ENCODE measurements at places on chromosomes 2 and 18.

DNA sequence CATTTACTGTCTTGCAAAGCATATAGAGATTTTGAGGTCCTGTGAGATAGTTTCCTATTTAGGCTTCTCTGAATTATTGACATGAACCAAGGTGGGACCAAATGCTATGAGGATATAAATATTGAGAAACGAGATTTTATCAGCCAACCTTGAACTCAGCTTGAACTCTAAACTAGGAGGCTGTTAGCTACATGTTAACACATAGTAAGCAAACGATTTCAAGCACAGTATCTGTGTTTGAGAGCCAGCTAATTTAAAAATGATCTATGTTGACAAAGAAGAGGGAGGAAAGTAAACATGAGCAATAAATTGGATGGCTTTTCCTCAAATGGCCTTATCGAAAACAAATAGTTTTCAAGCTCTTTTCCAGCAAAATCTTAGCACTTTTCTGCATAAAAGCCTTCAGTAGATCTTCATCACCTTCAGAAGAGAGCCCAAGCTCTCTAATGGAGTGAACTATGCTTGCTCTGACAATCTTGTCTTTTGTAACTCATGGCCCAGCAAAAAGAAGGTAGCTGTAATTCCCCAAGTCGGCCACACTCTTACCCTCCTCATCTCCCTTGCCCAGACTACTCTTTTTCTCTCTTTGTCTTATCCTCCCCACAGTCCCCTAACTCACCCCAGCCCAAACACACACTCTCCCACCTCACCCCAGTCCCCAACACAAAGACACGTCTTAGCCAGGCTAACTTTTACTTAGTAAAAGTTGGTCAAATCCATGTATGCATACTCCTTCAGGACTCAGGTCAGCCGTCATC lies 14.7 kb downstream of the CD28 start:
- DNase-seq, result no peak

DNA sequence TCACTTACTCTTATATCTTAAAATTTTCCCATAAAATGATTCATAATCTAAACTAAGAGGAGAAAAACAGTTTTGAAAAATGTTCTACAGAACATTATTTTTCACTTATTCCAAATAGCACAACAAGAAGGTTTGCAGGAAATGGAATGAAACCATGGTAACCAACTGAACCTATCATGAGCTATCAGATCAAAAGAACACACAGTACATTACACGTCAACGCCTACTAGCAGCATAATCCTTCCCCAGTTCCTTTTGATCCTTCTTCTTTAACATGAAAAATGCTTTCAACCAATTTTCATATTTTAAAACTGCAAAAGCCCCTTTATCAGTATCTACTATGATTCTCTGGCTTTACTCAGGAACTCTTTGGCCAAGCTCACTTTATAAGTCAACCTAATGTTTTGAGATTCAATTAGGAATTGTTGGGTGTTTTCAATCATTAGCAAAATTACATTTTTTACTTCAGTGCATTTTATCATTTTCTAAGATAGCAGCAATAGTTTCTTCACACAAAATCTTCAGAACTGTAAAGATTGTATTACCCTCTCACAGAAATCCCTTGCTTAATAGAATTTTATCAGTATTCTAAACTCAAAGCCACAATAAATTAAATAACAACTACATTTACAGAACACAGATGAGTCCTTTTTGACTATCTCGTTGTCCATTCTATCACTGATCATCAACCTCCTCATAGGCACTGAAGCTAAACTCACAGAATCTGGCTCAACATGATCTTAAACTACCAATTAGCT lies 102.5 kb downstream of the CHN1 start:
- DNase-seq, result no peak

DNA sequence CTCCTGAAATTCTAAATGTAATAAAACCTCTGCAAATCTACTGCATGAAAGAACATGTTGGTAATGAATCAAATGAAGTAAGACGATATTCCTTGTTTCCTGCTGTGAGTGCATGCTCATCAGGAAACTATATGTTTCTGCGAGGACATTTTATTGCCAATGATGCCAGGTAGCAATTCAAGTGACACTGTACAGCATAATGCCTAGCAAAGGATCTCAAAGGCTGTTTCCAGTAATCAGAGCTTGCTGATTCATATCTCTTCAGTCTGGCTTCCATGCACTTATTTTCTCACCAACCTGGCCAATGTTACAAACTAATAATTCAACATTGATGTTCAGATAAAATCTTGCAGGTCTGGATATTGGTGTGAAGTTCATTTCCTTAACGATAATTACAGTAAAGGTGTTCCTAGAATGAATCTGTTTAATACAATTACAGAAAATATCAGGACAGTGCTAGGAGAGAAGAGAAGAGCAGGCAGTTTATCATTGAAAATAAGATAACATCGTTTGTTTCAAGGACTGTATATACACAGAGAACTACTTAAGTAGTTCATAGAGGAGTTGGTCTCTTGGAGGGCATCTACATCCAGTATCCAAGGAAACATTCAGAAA lies 568.5 kb upstream of the SOX11 start:
- DNase-seq, result no peak

DNA sequence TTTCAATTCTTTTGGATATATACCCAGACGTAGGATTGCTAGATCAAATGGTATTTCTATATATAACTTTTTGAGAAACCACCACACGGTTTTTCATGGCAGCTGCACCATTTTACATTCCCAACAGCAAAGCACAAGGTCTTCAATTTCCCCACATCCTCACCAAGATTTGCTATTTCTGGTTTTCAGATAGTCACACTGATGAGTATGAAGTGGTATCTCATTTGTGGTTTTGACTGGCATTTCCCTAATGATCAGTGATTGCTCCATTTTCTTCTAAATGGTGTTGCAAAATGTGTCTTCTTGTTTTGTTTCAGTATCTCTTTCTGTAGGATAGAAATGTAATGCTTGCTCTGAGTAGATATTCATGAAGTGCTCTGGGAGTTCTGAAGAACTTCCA lies 52.0 kb downstream of the ANKRD44 start:
- DNase-seq, result no peak

DNA sequence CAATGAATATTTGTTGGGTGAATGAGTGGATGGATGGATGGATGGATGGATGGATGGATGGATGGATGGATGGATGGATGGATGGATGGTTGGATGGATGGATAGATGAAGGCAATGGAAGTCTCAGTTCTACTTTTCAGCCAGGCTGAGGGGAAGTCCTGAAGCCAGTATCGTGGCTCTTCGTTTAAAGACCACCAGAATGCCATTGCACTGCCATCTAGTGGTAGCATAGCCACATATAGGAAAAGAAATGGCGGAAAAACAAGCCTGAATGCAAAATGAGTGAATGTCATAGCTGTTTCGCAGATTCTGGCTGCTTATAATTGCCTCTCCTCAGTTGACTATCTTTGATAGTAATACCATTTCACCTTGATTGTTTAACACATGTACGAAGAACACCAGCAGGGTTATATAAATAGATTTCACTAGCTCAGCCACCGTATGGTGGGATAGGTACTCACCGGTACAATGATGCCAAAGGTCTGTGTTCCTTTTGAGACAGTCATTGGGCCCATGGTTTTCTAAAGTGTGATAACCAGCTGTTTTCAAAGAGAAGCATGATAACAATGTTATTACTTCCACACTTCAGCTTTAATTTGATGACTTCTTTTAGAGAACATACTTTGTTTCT lies 62.3 kb upstream of the GREB1L start:
- no peak for DNase-seq

DNA sequence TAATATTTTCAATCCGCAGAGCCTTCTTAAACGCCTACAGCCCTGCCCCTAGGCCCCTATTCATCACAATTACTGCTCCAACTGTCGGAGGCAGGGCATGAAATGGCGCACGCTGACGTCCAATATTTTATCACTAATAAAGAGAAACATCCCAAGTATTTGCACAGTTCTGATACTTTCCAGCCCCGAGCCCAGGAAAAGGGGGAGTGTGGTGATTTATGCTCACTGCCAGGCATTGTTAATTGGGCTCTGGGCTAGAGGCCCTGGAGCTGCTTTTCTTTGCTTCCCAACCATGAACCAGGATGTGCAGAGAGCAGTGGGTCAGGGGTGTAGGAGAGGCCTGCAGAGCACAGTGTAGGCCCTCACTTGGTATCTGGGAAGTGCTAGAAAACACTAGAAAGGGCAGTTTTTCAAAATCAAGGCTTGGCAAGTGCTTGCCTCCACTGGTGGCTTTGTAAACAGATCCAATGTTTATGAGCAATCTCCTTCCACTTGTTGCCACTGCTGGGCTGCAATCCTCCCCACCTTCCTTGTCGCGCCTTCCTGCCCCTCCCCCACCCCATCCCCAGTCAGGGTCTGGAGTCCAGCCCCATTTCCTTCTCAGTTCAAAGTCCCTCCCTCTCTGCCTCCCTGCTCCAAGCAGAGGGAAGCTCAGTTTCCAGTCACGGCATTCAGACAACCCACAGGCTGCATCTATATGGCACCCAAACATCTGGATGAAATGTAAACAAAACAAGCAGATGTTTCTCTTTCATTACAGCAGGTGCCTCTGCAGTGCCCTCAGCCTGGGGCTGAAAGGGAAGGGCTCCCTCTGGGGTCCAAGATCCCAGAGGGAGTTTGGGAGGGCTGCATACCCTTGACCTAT lies 83.9 kb upstream of the PKDCC start:
- no peak for DNase-seq

DNA sequence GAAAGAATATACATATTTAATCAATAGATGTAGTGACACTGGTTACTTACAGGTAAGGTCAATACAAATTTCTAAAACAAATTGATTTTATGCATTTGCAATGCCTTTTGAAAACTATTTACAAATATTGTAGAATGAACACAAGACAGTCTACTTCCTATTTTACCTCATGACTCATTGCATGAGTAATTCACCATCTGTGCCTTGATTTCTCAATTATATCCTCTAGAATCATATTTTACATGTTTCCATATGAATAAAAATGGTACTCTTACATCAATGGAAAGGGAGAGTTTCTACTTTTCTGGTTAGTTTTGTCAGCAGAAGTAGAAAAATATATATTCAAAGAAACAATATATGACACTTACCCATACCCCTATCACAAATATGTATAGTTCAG lies 203.8 kb upstream of the CDH7 start:
- no peak for DNase-seq

GRCh38 chr2:216222650-216223352 lies 113.7 kb downstream of the XRCC5 start:
- no peak for DNase-seq

- no peak for DNase-seq
Observed at GRCh38 chr2:162113776-162114168, 38.3 kb downstream of the GCG start.

GRCh38 chr2:9720352-9721093 lies 89.7 kb upstream of the YWHAQ start:
- no peak for DNase-seq

DNA sequence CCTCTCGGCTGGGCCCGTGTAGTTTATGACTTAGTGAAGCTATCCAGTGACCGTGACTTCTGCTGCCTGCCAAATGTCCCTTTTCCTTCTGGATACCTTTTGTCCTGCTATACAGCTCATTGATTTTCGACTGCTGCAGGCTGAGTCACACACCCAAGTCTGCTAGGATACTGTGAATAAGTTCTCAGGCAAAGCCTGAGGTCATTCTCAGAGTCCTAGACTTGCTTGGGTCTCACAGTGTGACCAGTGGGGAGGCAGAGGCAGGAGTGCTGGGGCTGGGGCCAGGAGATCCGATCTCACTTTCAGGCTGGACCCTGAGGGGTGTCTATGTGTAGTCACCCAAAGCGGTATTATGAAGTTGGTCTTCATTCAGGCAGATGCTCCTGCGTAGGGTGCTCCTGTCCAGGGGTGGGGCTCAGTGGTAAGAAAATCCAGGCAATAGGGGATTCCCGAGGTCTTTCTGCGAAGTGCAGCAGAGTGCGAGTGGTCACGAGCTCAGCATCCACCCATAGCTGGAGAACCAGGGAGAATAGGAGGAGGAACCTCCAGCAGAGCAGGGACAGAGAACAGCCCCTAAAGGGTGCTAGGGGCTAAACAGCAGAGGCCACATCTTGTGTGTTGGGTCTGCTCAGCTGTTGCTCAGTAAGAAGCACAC lies 268.6 kb upstream of the NCKAP5 start:
- DNase-seq, result no peak

DNA sequence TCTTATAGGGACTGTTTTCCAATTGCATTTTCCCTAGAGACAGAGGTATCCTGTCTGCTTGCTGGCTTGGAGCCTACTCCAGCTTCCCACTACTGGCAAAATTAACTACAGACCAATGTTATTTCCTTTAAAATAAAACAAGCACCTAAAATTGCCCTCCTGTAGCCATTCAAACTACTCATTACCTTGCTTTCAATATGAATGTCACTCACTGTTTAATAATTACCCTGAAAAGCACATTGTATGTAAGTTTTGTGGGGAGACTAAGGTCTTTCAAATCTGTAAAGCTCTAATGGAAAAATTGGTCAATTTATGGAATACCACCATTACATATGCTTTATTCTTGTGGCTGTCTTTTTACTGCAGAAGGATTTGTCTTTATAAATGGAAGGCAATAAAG lies 87.3 kb downstream of the DOCK10 start:
- no peak for DNase-seq

DNA sequence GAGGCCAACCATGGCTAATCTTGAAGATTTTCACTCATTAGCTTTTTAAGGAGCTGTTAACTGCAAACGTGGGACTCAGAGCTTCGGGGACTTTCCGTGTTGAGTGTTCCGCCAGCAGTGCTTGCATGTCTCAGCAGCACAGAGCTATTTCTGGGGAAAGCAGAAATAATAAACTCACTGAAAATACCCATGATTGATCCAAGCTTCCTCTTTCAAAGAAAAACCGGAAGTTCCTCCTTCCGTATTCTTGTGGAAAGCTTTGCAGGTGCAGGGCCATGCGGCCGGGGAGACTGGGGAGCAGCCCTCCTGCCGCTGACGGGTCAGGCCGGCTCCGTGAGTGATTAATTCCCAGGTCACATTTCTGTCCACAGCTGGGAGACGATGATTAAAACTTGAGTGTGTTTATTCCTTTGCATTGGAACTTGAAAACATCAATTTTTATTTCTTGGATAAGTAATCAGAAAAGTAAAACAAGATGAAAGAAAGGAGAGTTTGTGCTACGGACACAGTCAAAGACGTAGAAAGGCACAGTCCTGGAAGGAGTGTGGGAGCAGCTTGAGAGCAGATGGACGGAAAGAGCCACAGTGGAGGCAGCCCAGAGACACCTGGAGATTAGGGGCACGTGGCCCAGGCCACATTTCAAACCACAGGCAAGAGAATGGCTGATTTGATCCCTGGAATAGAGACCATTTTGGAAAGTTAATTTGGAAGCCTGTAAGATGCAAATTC lies 54.2 kb upstream of the CTDP1 start:
- DNase-seq, result no peak

- DNase-seq, result no peak
Observed at GRCh38 chr2:232890896-232891601, 21.0 kb downstream of the SNORC start.

DNA sequence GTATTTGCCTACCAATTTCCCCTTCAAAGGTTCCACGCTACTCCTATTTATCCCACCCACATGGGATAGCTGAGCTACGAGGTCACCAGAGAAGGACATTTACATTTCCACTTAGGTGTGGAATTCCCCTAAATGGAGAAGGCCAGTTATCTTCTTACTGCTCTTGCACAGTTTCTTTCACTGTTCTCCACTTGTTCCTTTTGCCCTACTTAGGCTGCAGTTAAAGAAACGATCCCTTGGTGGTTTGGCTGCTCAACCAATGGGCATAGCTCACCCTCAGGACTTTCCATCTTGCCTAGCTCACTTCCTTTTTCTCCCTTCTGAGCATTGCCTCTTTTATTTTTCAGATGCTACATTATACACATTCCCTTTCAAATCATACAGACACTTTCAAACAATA lies 11.2 kb upstream of the NABP1 start:
- no peak for DNase-seq

GRCh38 chr2:241629762-241630435 lies 7.1 kb downstream of the THAP4 start:
- no peak for DNase-seq

GRCh38 chr2:70046534-70046933 lies 40.7 kb upstream of the PCBP1 start:
- no peak for DNase-seq

Measured in activated T-helper 1 cell treated with Interleukin-2 at 50 U/mL for 16 hours (primary cell).